ENCODE measurements at places on chromosomes 2 and 18. TPM values are rescaled to one million over a fixed set of nuclear protein-coding genes. Genes with fewer than 3 reads are reported as not detected.

Gene EIF5B
- total RNA-seq: 23.7 TPM

Gene DCAF17
- total RNA-seq: 38.8 TPM

Gene POTEC
- not detected for total RNA-seq

Gene RFTN2
- 23.5 TPM for total RNA-seq

Gene GPR39
- total RNA-seq: 1.3 TPM

Gene MBD5
- 48.1 TPM for total RNA-seq

Gene SERPINB11
- total RNA-seq: not detected

Gene FAM237A
- not detected for total RNA-seq

Gene AQP12A
- not detected for total RNA-seq

Gene IL1B
- not detected for total RNA-seq

Gene NYAP2
- total RNA-seq: not detected

Gene POTEI
- not detected for total RNA-seq

Gene SELENOI
- 19.6 TPM for total RNA-seq

Gene PLA2R1
- 30.1 TPM for total RNA-seq

Gene GRHL1
- total RNA-seq: 0.78 TPM

Gene ZNF638
- total RNA-seq: 198 TPM

Gene RNMT
- 35.7 TPM for total RNA-seq

Gene IGFBP5
- 1,050 TPM for total RNA-seq

Gene SLC4A3
- 3.6 TPM for total RNA-seq

Gene TNFAIP6
- 572 TPM for total RNA-seq

Gene CFAP65
- total RNA-seq: 0.22 TPM

Gene BMP10
- not detected for total RNA-seq

Gene TMEM127
- 36.9 TPM for total RNA-seq

Gene ITPRID2
- 328 TPM for total RNA-seq

Gene ALPI
- total RNA-seq: not detected

Gene FSIP2
- total RNA-seq: 0.78 TPM

Gene EIF2AK3
- 25.6 TPM for total RNA-seq

Gene GNLY
- total RNA-seq: not detected

Gene SLC16A14
- 2.3 TPM for total RNA-seq

Gene CDK15
- total RNA-seq: 0.11 TPM

Gene ARHGAP25
- 0.43 TPM for total RNA-seq

Gene PTGR3
- 10.7 TPM for total RNA-seq

Gene NCKAP5
- total RNA-seq: 0.13 TPM

Gene ZNF397
- total RNA-seq: 21.7 TPM

Gene TEKT4
- not detected for total RNA-seq

Gene EPAS1
- total RNA-seq: 297 TPM

Gene ANKRD44
- 16.9 TPM for total RNA-seq

Gene SLC9A4
- total RNA-seq: not detected

Gene GKN2
- not detected for total RNA-seq

Gene AGBL5
- total RNA-seq: 23.3 TPM

Gene EPB41L3
- total RNA-seq: 39.6 TPM

Gene NPPC
- total RNA-seq: not detected

Gene PLEK
- 0.32 TPM for total RNA-seq

Gene DCDC2C
- not detected for total RNA-seq

Gene GPR55
- total RNA-seq: not detected

Gene KCNE4
- total RNA-seq: 63.8 TPM

All from articular chondrocyte of knee joint (primary cell).